ENCODE measurements at places on chromosomes 16 and 17.

- no peak for DNase-seq
Measured at GRCh38 chr17:33696102-33696501, 403.0 kb upstream of the ASIC2 start.

DNA sequence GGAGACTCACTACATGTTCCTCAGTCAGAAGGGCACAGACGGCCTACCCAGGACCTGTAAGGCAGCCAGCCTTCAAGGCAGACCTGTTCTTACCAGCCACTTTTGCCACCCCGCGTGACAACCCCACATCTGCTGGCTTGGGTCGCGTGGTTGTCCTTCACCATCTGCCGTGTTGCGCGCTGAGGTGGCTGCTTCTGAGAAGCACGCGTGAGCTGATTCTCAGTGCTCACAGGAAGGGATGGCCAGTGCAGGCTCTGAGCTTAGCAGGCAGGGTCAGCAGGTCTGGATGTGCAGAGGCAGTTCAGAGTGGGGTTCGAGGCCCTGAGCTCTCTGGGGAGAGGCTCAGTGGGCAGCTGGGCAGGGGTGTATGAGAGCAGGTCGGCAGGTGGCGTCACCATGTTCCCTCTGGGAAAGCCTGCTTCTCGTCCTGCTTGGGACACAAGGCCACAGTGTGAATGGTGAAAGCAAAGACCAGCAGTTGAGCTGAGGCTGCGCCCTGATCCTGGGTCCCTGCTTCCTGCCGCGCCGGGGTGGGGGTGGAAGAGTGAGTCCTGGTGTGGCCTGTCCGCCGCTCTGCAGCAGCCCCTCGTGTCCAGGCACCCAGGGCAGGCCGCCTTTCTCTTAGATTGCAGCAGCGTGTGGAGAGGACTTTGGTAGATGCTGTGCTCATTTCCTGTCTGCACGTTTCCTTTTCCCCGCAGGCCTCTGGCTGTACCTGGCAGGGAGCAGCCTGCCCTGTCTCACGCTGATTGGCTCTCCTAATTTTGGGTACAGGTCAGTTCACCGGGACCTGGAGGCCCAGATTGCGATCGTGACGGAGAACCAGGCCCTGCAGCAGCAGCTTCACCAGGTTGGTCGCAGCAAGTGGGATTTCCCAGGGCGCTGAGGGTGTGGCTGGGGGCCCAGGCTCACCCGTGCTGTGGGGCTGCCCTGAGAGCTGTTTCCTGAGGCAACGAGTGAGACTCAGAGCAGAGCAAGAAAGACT is 36.0 kb downstream of the PGS1 start:
- DNase-seq = peak; percentile 75

- no peak for DNase-seq
Measured at GRCh38 chr17:14688134-14688533, 387.3 kb downstream of the HS3ST3B1 start.

GRCh38 chr17:4205917-4206316 is 57.9 kb downstream of the ANKFY1 start:
- no peak for DNase-seq

GRCh38 chr17:78739331-78739931 is 42.6 kb downstream of the CYTH1 start:
- DNase-seq = no peak

- no peak for DNase-seq
Measured at GRCh38 chr16:25135254-25135878, 23.8 kb downstream of the LCMT1 start.

GRCh38 chr16:17149904-17150483 is 320.8 kb downstream of the XYLT1 start:
- DNase-seq = no peak

GRCh38 chr16:87543436-87544191 is 50.8 kb upstream of the ZCCHC14 start:
- no peak for DNase-seq

- peak; percentile 73 for DNase-seq
Measured at GRCh38 chr17:50269477-50270434, 4.5 kb upstream of the TMEM92 start.

GRCh38 chr16:48329138-48329537 is 56.1 kb downstream of the SIAH1 start:
- DNase-seq = no peak

- DNase-seq = no peak
Measured at GRCh38 chr17:80386341-80386740, 28.6 kb upstream of the ENDOV start.

DNA sequence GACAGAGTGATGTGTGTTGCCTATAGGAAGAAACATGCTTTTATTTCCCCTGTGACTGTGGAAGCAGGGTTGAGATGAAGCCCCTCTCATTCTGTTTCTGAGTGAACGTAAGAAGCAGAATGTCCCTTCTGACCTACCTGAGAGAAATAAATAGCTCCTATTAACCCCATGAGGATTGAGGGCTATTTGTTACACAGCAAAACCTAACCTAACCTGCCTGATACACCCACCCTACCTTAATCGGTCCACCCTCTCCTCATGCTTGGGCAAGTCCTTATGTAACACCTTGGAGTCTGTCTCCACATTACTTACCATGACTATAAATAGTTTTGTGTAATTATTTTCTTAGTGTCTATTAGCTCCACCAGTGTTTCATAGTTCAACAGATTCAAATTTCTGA is 41.9 kb downstream of the SALL1 start:
- DNase-seq = no peak

GRCh38 chr17:74599023-74599399 is 6.9 kb upstream of the CD300LD start:
- no peak for DNase-seq

DNA sequence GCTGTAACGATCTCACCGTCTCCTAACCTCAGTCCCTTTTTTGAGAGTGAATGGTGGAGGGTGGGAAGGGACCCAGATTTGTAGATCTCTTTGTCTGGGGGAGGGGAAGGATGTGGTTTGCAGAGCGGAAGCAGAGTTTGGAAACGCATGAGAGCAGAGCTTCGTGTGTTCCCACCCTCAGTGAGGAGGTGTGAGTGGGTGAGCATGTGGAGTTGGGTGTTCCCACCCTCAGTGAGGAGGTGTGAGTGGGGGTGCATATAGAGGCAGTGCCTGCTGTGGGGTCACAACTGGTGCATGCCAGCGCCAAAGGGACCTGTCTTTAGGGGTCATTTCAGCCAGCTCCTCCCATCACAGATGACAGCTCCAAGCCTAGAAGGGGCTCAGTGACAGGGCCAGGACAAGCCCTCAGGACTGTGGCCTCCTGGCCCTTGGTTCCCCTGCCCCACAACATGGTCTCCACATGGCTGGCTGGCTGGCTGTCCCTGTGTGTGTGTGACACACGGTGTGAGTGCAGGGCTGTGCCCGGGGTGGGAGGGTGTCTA is 1.8 kb upstream of the CISD3 start:
- peak; percentile 69 for DNase-seq

DNA sequence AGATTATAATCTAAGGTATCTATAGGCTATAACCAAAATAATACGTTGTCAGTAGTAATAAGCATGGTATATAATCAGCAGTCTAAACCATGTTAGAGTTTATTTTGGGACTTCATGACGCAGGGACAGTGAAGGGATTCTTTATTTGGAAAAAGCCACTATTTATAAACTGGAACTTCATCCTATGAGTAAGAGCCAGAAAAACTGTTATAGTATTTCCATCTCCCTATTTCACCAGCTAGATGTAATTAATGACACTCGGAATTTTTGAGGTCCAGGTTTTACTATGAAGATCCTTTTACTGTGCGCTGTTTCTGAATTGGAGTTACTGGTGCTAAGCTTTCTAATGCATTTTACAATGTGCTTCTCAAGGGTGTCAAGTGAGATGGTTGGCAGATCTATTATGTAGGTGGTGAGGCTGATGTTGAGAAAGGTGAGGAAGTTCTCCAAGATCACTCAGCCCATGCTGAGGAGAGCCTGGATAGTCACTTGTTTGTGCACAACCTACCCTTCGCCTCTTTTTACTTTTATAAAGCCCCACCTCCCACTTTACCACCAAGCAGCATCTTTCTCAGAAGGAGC is 149.3 kb downstream of the MSI2 start:
- DNase-seq = no peak

DNA sequence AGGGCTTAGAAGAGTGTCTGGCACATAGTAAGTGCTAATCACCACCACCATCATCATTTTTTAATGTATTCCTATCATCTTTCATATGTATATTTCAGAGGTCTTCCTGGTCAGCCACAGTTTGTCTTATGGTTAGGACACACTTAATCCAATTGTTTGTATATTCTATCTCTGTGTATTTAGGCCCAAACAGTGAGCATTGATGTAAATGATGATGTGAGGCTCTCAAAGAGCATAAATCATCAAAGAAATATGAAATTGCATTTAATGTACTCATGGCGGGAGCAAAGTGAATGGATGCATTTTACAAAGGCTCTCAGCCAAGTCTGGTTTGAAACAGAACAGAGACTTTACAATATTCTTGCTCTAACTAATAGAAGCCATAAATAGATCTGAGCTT is 24.1 kb upstream of the MPHOSPH6 start:
- no peak for DNase-seq

DNA sequence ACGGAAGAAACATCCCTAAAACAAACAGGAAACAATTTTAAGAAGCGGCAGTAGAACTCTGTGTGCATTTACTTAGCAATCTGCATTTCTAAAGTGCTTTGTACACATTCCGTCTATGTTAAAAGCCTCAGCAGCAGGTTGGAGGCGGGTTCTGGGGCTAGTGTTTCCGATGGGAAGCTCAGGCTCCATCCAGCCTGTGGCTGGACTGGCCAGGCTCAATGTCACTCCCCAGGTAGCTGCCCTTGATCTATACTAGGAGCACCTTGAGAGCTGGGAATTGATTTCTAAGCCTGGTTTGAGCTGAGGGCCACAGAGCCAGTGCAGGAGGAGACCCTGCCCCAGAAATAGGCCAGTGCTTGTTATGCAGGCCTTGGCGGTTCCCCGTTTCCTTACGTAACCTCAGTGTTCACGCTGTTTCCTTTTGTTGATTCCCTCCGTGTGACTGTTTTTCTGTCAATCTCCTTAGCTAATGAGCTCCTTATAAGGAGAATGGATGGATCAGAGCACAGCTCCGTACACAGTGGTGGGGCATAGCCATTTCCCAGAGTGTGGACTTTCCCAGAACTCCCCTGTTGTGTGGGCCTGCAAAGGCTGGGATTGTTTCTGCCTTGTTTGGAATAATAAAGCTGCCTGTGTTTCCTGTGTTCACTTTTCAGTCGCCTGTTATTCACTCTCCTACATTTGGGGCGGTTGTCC is 21.4 kb downstream of the ADORA2B start:
- DNase-seq = no peak
